ENCODE measurements at places on chromosomes 7 and 10.

- no peak for DNase-seq
These were observed 15.6 kb downstream of the CUBN start for GRCh38 chr10:17113889-17114540.

GRCh38 chr7:33623267-33623666, 282.1 kb upstream of the BMPER start:
- DNase-seq: no peak

DNA sequence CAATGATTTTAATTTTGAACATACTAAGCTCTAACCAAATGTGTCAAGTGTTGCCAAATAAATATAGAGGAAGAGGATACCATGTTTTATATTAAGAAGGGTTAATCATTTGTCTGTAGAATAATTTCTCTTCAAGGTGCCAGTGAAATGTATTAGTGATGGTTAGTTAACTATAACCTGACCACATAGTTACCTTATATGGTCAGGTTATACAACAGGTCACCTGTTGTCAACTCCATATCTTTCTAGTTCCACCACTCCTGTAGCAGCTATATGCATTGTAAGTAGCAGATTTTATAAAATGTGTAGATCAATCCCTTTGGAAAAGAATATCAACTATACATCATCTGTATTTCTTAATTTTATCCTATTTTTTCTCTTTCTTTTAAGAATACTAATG, 35.1 kb downstream of the PTPRZ1 start:
- no peak for DNase-seq

DNA sequence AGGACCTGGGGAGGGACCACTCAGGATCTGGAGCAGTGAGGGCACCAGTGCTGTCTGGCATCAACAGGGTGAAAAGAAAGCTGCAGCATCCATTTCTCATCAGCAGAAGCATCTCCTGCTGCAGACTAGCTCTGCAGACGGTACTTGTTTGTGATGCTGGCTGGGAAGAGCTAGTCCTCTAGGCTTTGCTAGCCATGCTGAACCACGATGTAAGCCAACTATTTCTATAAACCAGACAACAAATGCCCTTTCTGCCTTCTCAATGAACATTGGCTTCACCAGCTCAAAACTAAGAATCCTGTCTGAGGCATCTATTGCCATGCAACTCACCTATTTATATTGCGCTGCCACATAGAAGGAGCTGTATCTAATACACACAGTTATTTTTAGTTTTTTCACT, 65.6 kb downstream of the CTTNBP2 start:
- no peak for DNase-seq

DNA sequence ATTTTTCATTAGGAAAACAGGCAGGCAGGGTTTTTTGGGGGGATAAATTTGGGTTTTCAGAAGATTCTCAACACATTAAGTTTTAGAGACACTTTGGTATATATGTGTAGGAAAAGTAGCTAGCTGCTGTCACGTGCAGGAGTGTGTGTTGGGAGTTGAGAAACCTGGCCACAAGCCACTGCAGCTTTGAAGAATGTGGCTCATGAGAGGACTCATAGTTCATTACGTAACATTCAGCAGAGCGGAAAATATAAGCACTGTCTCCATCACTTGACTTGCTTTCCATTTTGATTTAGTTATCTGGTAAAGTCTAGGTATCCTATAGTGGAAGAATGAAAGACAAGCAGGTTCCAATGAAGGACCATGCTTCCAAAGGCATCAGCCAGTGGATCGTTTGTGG, 31.2 kb downstream of the SMNDC1 start:
- no peak for DNase-seq

- no peak for DNase-seq
These were observed 162.8 kb upstream of the CSTF2T start for GRCh38 chr10:51862149-51862548.

- DNase-seq: no peak
These were observed 217.9 kb downstream of the ADARB2 start for GRCh38 chr10:1519391-1519790.

GRCh38 chr10:23459308-23459939, 20.5 kb downstream of the OTUD1 start:
- no peak for DNase-seq

Measured in anterior cingulate cortex (tissue), 58 donors.